Esophagus mucosa (tissue), 1 donor: ENCODE measurements at places on chromosomes 7 and 10. TPM values are rescaled to one million over a fixed set of nuclear protein-coding genes. Genes with fewer than 3 reads are reported as not detected.
A peak's percentile ranks its signal among the peaks of the same experiment; 100 is the strongest.

Gene VTI1A
- 28.0 TPM for total RNA-seq

Gene CPA2
- total RNA-seq: not detected

Gene LRRC4
- total RNA-seq: 16.7 TPM

GRCh38 chr7:36521911-36522310, 132.2 kb downstream of the ANLN start:
- ATAC-seq: no peak

- ATAC-seq: no peak
Observed at GRCh38 chr10:109977382-109977806, 30.4 kb upstream of the ADD3 start.

DNA sequence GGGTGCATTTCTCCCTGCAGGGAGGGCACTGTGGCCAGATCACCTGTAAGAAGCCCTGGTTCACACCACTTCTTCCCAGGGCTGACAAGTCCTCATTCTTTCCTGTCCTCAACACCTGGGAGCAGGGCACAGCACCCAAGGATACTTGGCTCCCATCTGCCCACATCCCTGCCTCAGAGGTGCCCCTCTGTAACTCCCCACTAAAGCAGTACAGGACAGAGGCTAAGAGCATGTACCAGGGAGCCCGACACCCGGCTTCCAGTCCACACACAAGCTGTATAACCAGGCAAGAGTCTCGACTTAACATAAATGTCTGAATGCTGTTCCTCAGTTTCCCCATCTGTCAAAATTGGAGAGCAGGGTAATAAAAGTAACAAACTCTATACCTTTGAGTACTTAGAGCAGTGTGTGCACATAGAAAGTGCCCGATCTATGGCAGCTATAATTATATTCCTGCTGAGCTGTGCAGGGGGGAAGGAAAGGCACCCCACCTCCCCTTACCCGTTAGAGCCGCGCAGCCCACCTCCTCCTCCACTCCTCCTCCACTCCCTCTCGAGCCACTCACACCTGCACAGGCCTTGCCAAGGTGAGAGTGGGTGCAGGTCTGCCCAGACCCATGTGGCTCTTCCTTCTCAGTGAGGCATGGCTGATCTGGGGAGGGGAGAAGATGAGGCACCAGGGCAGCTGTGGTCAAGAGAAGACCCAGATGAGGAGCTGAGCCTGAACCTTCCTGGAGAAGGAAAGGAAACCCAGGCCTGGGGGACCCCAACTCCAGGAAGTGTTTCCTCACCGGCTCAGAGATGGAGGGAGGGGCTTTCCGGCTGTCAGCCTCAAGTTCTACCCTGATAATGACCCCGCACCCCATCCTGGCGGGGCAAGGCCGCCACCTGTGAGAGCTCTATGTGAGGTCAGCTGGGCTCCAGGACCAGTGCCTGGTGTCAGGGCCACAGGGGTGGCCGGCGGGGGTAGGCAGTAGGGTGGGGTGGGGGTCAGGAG, 22.6 kb downstream of the PODXL start:
- ATAC-seq: no peak

- no peak for ATAC-seq
Observed at GRCh38 chr7:66055321-66055956, 20.2 kb upstream of the ASL start.

GRCh38 chr10:93471110-93471651, 11.0 kb downstream of the MYOF start:
- peak; percentile 67 for ATAC-seq

DNA sequence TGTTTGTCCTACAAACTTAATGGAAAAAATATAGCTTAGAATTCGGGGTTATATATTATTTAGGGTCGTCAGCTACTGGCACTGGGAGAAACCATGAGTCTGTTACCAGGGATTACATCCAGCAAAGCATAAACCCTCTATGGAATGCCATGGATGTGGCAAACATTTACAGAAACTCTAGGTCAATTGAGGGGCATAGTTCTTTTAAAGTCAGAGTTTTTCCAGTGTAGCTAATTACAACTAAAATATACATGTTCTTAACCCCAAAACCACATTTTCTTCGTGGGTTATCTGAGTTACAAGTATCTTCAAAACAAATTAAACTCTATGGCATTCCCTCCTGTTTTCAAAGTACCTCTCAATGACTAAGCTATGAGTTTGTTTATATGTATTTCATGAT, 99.3 kb upstream of the THSD7A start:
- ATAC-seq: no peak

DNA sequence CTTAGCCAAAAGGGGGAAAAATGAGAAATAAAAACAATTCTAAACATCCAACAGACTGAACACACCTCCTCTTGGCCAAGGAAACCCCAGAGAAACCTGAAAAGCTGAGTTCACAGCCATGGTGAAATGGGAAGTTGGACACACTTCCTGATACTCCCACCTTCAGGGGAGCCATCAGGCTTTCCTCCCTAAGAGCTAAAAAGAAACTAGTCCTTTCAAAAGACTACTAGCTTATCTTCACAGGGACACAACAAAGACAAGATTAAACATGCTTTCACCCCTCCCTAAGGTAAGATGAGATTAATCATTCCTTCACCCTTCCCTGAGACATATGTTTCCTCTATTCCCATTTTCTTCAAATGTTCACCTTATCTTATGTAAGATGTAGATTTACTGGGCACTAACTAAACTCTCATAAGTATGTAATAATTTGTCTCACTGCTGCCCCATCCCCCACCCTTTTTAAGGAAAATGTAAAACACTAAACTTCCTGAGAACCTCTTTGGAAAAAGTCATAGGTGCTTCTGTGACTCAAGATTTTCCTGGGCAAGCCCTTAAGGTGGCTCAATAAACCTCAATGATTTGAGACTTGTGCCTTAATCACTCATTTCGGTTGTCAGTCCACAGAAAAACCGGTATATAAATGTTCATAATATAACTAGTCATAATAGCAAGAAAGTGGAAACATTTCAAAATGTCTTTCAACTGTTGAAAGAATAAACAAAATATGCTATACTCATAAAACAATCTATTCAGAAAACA, 40.5 kb downstream of the HTR7 start:
- peak; percentile 86 for ATAC-seq

- no peak for ATAC-seq
Observed at GRCh38 chr10:60453036-60453435, 63.4 kb upstream of the ANK3 start.

DNA sequence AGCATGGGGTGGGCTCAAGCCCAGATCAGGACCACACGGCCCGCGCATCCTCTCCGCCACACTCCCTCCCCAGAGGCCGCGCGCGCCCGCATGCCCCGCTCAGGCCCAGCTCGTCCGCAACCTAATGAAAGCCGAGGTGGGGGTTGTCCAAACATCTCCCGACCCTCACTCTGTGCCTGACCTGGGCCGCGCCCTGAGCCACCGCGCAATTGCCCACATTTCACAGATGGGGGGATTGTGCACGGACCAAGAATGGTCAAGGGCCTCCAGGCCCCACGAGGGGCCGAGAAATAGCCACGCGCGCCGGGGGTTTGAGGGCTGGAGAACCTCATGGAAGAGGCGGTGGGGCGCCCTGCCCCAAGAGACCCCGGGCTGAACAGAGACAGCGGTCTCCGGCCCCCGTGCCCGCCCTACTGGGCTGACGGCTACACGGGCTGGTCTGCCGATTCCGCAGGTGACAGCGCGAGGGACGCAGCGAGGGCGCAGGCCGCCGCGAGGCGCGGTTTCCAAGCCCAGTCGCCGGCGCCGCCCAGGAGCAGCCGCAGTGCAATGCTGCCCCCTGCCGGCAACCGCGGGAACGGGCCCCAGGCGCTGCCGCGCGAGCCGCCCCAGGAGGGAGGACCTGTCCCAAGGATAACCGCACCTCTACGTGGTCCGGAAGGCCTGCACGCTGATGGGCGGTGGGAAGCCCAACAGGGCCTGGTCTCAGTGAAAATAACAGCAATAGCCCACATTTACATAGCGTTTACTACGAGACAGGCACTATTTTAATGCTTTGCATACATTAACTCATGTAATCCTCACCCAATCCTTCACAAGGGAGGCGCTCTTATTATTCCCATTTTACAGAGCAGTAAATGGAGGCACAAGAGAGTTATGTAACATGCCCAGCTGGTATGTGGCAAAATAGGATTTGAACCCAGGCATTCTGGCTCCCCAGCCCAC, 10.5 kb upstream of the GRID1 start:
- peak; percentile 95 for ATAC-seq

GRCh38 chr7:5333121-5334045, 50.6 kb downstream of the SLC29A4 start:
- peak; percentile 15 for ATAC-seq

DNA sequence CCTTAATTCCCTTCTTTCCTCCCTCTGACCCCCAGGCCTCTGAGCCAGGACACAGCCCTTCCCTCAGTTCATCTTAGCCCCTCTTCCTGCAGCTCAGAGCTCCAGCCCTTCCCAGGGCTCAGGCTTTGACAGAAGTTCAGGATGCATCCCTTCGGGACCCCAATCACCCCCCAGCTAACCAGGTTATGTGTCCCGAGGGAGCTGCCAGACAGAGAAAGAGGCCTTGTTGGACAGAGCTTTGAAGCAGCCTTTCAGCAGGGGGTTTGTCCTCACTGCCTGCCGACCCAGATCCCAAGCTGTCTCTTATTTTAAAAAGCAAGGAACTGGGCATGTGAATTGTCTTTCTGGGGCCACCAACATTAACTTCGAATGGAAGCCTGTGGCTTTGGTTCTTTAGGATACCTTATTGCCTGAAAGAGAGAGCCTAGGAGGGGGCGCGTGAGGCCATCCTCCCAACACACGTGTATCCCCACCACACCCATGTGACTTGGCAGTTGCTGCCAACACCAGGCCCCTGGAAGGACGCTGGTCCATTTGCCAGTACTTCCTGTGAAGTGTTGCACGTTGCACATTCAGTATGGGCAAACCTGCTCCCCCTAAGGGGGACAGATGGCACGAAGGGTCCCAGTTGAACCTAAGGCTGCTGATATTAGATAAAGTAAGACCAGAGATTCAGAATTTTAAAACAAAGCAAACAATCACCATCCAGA, 858 bp downstream of the CCDC136 start:
- no peak for ATAC-seq
